ENCODE measurements at places on chromosomes 1 and 21. TPM values are rescaled to one million over a fixed set of nuclear protein-coding genes. Genes with fewer than 3 reads are reported as not detected.

GRCh38 chr1:209721323-209721722, 16.7 kb downstream of the HSD11B1 start:
- DNase-seq = no peak

The S100A8 gene
- total RNA-seq = 25.2 TPM

- DNase-seq = no peak
Measured at GRCh38 chr1:225737161-225737560, 40.5 kb upstream of the SRP9 start.

- DNase-seq = no peak
Measured at GRCh38 chr1:148290881-148291280, 138.8 kb upstream of the NBPF11 start.

GRCh38 chr1:109292364-109292763, 9.4 kb upstream of the PSRC1 start:
- no peak for DNase-seq

GRCh38 chr1:175193527-175193910, 943 bp upstream of the KIAA0040 start:
- DNase-seq = no peak

GRCh38 chr1:236492378-236492777, 31.4 kb upstream of the LGALS8 start:
- DNase-seq = no peak

The CCDC181 gene
- 1.0 TPM for total RNA-seq

DNA sequence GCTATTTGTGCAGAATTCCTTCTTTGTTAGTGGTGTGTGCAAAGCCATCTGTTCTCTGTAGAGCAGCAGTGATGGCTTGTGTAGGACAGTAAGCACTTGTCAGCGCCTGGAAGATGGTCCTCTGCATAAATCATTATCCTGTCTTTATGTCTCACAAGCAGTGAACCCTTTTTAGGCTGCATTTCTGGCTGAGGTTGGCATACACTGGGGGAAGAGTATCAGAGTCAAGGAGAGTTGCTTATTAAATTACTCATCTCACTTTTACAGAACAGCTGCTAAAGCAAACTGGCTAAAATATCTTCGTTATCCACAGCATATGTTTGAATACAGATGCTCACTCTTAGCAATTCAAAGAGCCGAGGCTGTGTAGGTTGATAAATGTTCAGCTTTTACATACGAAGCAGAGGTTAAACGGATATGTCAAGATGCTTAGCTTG, 54.6 kb upstream of the NCAM2 start:
- no peak for DNase-seq

All from uterus (tissue), 4 donors.